ENCODE measurements at places on chromosomes 6 and 20.

- no peaks in the 10 kb centered on the region for H3K36me3 ChIP-seq
- H3K27ac ChIP-seq, result no peak overlapping the region
- no peak overlapping the region for H3K4me3 ChIP-seq
- H3K27me3 ChIP-seq, result no peaks in the 10 kb centered on the region
- no peaks in the 10 kb centered on the region for H3K4me1 ChIP-seq
- DNase-seq, result no peak
These were observed 336.0 kb downstream of the QKI start for GRCh38 chr6:163750431-163751031.

GRCh38 chr20:47680804-47681529 is 104.3 kb downstream of the SULF2 start:
- no peak overlapping the region for H3K27ac ChIP-seq
- H3K27me3 ChIP-seq, result no peaks in the 10 kb centered on the region
- H3K36me3 ChIP-seq, result no peaks in the 10 kb centered on the region

DNA sequence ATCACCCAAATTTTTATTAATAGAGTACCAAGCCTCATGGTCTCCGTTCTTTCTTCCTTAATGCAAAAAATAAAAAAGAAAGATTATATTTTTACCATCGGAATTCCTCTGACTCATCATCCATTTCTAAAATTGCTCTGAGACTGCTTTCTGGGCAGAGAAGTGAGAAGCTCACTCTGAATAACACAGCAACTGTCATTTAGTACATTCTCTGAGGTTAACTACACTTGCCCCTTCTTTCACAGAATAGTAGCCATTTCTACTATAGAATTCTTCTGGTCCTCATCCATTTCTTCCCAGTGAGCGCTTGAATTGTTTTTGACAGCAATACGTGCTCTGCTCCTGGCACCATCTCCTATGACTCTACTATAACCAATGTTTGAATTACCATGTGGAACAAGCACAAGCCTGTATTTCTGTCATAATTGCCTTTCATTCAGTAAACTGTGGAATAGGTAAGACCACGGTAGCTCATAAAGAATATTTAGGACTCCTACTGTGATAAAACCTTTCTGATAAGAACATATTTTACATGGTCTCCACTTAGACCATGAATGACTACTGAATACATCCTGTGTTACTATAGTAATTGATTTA is 435.5 kb upstream of the NRSN1 start:
- H3K27ac ChIP-seq, result no peak overlapping the region
- no peaks in the 10 kb centered on the region for H3K36me3 ChIP-seq
- no peak overlapping the region for H3K4me3 ChIP-seq
- no peaks in the 10 kb centered on the region for H3K27me3 ChIP-seq

- no peak overlapping the region for H3K27ac ChIP-seq
- no peaks in the 10 kb centered on the region for H3K27me3 ChIP-seq
- no peaks in the 10 kb centered on the region for H3K36me3 ChIP-seq
These were observed 112.3 kb upstream of the CST7 start for GRCh38 chr20:24836661-24837299.

- no peaks in the 10 kb centered on the region for H3K36me3 ChIP-seq
- no peak overlapping the region for H3K27ac ChIP-seq
- H3K27me3 ChIP-seq, result no peaks in the 10 kb centered on the region
- H3K4me1 ChIP-seq, result no peaks in the 10 kb centered on the region
- H3K4me3 ChIP-seq, result no peak overlapping the region
- DNase-seq, result no peak
These were observed 120.2 kb upstream of the RAB32 start for GRCh38 chr6:146423452-146423851.

- H3K27me3 ChIP-seq, result no peaks in the 10 kb centered on the region
- DNase-seq, result no peak
- no peaks in the 10 kb centered on the region for H3K4me1 ChIP-seq
- H3K36me3 ChIP-seq, result no peaks in the 10 kb centered on the region
- no peak overlapping the region for H3K4me3 ChIP-seq
These were observed 3.0 kb upstream of the MLIP start for GRCh38 chr6:54108271-54108670.

DNA sequence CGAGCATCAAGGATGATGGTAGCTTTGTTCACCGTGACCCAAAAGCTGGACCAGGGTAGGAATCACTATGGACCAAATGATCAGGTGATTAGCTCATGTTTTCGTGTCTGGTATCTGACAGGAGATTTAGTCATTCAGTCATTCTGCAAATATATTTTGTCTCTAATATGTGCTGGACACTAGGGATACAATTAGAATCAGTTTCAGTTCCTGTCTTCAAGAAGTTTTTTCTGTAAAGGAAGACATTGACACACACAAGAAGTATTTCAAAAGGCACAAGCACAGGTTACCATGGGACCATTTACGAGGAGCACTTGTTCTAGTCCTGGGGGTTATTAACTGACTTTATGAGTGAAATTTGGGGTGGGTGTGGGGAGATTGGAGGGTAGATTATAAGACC is 244.9 kb downstream of the HIVEP2 start:
- H3K4me3 ChIP-seq, result no peak overlapping the region
- H3K36me3 ChIP-seq, result no peaks in the 10 kb centered on the region
- peaks cover 3% of the 10 kb centered on the region for H3K4me1 ChIP-seq
- DNase-seq, result no peak
- H3K27me3 ChIP-seq, result no peaks in the 10 kb centered on the region

- no peaks in the 10 kb centered on the region for H3K27me3 ChIP-seq
- H3K36me3 ChIP-seq, result no peaks in the 10 kb centered on the region
- no peak for DNase-seq
- no peak overlapping the region for H3K4me3 ChIP-seq
- no peak overlapping the region for H3K27ac ChIP-seq
These were observed 205.5 kb upstream of the QKI start for GRCh38 chr6:163209005-163209404.

- H3K36me3 ChIP-seq, result peaks cover 18% of the 10 kb centered on the region
- H3K4me3 ChIP-seq, result peak overlapping the region; percentile 6
- DNase-seq, result no peak
- peaks cover 11% of the 10 kb centered on the region for H3K4me1 ChIP-seq
- no peaks in the 10 kb centered on the region for H3K27me3 ChIP-seq
- no peak overlapping the region for H3K27ac ChIP-seq
These were observed 1.6 kb downstream of the SLC17A9 start for GRCh38 chr20:62953839-62954703.

DNA sequence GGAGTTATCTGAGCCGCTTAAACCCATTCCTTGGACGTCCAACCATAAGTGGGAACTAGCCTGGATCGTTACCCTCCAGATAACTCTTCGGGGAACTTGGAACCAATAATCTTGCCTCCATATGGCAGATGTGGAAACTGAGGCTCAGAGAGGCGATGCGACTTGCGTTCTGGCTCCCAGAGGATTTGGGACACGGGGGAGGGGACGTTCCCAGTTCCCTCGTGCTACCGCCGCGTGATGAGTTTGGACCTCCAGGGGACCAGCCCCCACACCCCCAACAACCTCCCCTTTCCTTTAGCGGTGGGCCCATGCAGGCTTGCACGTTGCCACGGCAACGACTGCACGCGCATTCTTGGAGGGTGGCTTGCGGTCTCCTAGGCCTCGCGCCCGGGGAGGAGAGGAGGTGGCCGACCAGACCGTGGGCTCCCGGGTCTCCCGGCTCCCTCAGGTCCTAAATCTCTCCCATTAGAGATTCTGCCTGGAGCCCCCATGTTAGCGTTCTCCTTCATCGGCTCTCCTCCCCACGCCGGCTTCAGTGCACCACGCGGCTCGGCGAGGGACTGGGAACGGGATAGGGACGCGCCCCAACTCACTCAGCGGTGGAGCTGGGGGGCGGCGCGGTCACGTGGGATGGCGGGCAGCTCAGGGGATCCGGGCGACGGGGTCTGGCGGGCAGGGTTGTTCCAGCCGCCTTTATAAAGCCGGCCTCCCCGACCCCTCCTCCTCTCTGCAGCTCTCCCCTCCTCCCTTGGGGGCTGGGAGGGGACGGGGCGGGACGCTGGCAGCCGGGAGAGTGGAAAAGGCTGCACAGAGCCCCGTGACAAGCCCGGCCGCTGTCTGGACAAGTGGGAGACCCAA is at the start of gene PLTP:
TSS of gene PLTP (minus strand) at position 670 of the 858 bp plus-strand sequence. CDS start 703 bp downstream, outside the sequence.
- no peaks in the 10 kb centered on the region for H3K27me3 ChIP-seq
- H3K4me3 ChIP-seq, result peak within 1 kb of the TSS; percentile 69
- DNase-seq, result no peak
- peaks cover 3% of the 10 kb centered on the region for H3K4me1 ChIP-seq
- peaks cover 10% of the 10 kb centered on the region for H3K36me3 ChIP-seq

- H3K4me3 ChIP-seq, result no peak overlapping the region
- no peaks in the 10 kb centered on the region for H3K36me3 ChIP-seq
- no peak for DNase-seq
- no peaks in the 10 kb centered on the region for H3K27me3 ChIP-seq
- H3K4me1 ChIP-seq, result no peaks in the 10 kb centered on the region
These were observed 78.5 kb upstream of the MAFB start for GRCh38 chr20:40767615-40767924.

DNA sequence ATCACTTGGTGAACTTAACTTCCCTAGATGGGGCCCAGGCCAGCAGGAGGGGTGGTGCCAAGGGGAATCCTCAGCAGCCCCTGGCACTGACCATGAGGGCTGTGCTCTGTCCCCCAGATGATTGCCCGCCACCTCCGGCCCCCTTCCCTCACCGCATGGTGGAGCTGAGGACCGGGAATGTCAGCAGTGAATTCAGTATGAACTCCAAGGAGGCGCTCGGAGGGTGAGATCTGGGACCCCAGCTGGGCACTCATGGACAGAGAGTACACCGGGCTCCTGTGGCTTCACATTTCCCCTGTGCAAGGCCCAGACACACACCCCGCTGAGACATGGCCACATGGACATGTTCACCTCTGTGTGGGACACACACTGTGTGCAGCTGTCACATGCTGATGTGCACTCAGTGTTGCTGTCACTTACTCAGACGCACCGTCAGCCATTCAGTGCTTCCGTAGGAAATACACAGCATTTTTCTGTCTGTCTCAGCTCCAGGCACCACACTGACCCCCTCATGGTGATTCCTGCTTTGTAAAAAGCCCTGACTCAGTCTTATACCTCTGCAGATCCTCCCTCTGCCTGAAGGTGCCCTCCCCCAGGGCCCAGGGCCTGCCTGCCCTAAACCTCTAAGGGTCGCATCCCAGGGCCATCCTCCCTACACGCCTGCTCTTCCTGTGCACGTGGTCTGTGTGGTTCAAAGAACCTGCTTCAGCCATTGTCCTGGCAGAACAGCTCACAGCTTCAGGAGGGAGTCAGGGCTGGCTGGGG is 4.4 kb downstream of the MYLK2 start:
- no peaks in the 10 kb centered on the region for H3K27me3 ChIP-seq
- no peak for DNase-seq
- no peaks in the 10 kb centered on the region for H3K36me3 ChIP-seq

All from iPS DF 6.9 (cell line).